ENCODE measurements at places on chromosomes 5 and 9.

DNA sequence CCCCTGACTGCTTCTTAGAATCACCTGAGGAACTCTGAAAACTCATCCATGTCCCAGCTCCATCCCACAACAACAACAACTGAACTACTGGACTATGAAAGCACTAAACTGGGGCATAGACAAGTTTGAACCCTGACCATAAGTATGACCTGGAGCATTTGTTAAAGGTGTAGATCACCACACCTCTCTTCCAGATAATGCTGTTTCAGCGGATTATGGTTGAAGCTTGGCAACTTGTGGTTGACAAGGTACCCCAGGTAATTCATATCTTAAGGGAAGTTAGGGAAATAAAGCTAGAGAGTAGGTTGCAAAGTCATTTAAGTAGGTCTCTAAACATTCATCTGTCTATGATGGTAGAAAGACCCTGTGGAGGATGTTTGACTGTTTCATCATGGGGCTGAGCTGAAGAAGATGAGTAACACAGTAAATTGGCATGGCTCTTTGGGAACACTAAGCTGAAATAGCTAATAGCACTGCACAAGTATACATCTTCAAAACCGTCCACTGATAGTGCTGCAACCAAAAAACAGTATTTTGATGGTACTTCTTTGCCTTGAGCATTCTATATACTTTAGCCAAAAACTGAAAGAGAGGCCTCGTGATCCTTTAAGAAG lies 80.2 kb downstream of the TMEM174 start:
- DNase-seq, result no peak

DNA sequence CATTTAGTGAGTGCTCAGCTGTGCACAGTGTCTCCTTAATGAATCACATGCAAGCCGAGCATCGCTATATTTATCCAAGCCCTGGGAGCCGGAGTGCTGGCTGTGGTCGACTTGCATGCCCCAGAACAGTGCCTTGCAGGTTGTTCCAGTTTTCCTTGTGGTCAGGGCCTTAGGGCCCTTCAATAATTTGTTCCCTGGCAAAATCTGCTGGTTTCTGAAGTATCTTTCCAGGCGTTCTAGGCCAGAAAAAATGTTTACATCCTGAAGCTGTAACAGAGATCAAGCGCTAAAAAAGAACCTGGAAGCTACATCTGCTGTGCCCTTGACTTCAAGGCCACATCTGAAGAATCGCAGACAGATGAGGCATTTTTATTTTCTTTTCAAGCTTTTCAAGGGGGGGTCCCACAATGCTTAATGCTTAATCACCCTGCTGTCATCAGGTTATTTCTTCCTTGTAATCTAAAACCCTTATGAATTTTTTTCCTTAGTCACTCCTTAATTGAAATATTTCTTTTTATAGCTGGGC lies 105.8 kb downstream of the DOCK2 start:
- no peak for DNase-seq

GRCh38 chr9:110168486-110168885 lies 39.5 kb downstream of the C9orf152 start:
- no peak for DNase-seq

DNA sequence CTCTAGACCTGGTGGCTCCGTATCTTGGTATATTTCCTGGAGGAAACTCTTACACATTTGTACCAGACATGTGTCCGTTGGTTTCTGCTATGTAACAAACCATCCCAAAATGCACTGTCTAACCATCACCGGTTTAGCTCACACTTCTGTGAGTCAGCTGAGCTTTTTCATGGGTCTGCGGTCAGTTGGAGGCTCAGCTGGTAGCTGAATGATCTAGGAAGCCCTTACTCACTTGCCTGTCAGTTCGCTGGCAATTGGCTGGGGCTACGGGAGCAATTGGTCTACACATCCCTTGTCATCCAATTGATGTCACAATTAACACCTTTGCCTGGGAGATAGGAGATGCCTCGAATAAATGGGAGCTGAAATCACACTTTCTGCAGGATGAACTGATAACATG lies 11.6 kb upstream of the WHRN start:
- no peak for DNase-seq

DNA sequence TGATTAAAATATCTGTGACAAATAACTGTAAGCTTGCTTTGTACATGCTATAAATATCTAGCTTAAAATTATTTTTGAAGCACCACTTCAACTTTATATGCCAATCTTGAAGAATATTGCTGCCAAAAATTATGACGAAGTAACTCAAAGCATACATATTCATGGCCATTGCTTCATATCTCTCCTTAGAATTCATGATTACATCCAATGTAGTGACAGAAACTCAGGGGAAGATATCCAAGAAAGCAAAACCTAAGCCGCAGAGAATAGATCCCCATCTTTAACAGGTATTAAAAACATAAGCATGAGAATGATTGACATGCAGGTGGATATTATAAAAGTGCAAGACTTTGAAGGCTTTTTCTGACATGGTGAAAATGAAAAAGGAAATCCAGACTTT lies 100.8 kb upstream of the PLPPR1 start:
- no peak for DNase-seq

- no peak for DNase-seq
Observed at GRCh38 chr9:28848671-28849070, 1275.4 kb upstream of the C9orf72 start.

DNA sequence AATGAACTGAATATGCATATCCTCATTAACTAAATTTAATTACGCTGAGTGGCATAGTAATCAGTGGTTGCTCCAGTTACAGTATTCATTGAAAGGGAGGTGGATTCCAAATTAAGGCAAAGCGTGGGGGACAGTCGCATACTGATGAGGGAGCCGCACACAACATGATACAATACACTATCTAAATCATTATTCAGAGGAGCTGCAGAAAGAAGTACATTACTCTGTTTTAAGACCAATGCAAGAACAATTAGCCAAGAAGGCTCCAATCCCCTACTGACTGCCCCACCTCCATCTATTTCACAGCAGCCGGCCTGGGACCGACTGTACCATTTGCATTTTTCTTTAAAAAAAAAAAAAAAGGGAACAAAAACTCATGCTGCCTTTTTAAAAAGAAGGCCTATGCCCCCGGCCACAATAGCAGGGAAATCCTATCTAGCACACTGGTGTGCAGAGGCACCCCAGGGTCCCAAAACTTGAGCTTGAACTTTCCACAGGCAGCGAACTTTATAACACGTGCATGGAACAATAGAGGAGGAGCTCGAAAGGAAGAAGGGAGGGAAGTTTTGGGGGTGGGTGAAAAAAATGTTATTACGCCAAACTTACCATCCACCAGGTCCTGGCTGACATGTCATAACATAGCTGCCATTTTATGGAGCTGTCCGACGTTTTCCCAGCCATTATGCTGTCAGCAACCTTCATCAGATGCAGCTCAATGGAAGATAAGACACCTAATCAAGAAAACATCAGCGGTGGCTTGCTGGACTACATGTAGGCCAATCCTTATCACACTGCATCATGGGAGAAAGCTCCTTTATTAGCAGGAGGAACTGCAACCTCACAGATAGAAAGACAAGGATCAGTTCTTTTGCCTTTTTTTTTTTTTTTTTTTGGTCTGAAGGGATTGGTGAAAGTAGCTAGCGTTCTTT lies 161.6 kb downstream of the ZDHHC21 start:
- DNase-seq, result no peak

- DNase-seq, result no peak
Observed at GRCh38 chr5:28808967-28809810, 1770.8 kb upstream of the CDH9 start.

- no peak for DNase-seq
Observed at GRCh38 chr5:65290677-65291076, 191.0 kb downstream of the ADAMTS6 start.

- DNase-seq, result no peak
Observed at GRCh38 chr5:69007163-69007562, 86.7 kb upstream of the SLC30A5 start.

GRCh38 chr5:91018712-91019371 lies 364.3 kb downstream of the ARRDC3 start:
- DNase-seq, result no peak

GRCh38 chr9:130497139-130497538 lies 52.4 kb downstream of the ASS1 start:
- DNase-seq, result no peak

DNA sequence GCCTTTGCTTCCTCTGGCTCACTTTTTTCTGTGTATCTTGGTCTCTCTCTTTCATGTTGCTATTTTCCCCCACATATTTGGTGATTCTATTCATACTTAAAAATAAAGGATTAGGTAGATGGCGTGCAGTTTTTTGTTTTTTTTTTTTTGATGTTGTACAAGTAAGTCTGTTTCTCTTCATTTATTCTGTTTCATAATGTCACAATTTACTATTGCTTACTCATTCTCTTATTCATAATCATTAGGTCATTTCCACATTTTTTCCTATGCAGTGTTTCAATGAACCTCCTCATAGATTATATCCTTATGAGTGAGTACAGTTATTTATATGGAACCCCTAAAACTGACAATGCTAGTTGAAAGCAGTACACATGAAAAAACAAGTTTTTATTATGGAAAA lies 136.3 kb downstream of the APBA1 start:
- no peak for DNase-seq

- no peak for DNase-seq
Observed at GRCh38 chr9:96139592-96140295, 162.2 kb downstream of the HSD17B3 start.

DNA sequence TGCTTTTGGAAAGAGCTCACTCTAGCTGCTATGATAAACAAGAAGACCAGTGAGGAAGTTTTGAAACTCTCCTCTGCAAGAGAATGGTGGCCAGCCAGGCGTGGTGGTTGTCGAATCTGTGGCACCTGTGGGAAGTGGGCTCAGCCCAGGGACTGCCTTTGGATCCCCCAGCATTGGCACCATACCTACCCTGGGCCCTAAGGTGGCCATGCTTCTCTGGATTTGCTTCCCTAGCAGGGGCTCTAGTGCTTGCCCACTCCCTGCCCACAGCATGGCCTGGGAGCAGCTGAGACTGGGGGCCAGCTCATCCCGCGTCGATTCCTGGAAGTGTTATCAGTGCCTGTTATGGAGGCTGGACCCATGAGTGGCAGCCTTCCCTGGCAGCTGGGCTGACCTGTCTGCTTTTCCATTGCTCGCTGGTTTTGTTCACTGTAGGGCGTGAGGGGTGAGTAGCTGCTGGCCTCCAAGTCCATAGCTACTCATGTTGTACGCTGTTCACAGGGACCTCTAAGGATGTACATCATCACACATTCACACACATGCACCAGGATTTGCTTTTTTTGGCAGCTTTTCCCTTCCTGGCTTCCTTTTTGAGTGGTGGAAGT lies 2.3 kb downstream of the SLC22A4 start:
- no peak for DNase-seq

DNA sequence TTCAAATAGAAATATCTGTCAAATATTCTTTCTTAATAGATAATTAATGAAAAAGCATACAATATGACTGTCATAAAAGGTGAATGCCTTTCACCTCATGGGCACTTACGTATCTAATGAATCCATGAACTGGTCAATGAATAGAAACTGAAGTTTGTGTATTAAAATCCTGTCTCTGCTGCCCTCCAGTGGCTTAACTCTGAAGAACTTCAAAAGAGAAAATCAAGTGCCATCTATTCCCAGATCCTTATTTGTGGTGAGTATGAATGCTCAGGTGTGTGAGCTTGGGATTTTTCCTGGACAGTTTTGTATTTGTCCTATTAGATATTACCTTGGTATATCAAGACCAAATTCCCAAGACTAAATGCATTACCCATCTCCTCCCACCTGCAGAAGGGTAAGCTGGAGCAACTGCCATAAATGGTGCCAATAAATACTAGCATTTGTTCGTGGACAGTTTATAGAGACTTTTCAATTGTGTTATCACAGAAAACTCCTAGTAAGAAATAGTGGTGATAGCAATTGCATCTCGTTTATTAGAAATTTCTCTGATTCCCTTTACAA lies 44.0 kb upstream of the SVEP1 start:
- no peak for DNase-seq

DNA sequence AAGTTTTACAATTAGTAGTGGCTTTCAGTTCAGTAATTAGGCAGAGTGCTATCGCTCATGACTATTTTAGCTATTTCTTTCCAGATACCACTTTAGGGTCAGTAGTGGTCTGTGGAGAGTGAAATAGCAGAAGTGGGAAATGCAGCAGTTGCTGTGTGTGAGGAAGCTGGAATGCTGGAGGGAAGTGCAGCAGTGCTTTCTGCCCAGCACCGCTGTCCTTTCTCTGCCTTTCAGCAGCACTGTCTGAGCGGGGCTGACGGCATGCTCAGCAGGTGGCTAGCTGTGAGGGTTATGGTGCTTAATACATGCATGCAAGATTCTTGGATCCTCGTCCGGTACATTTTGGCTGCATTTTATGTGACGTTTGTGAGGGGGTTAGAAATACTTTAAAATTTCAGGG lies 213.9 kb downstream of the PBX3 start:
- no peak for DNase-seq

DNA sequence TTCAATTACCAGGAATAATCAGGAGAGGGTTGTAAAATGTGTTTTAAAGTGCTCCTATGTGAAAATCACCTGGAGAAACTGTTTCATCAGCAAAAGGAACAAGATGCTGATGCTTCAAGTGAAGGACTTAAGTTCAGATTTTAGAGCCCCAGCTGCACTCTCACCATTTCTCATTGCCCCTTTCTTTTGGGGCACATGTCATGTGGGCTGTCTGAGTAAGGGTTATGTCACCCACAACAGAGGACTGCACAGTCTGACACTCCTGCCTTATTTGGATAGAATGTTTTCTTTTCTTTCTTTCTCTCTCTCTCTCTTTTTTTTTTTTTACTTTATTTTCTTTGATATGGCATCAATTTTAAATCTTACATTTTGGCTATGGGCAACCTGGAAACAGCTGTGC lies 204.1 kb upstream of the EFNA5 start:
- no peak for DNase-seq

GRCh38 chr5:33309068-33309467 lies 131.7 kb upstream of the TARS1 start:
- DNase-seq, result no peak

DNA sequence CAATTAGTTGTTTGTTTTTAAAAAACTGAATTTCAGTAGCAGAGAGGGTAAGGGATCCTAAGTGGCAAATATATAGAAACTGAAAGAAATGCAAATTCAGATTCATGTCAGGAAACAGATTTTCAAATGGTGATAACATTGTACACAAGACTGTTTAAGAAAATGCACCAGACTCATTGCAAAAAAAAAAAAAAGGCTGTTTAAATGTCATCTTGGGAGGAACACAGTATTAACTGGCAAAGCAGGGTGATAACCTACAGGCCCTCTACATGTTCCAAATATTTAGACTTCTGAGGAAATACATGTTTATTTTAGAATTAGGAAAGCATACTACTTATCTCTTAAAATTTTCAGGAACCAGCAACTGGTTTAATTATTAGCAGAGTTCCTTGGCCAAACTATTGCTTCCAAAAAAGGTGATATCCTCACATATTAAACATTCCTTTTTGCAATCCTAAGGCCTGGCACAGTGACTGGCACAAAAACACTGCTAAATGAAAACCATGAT lies 114.5 kb downstream of the TSSK1B start:
- DNase-seq, result no peak
